ENCODE measurements at places on chromosomes 12 and 14.

GRCh38 chr14:30005114-30005808 lies 77.6 kb upstream of the PRKD1 start:
- no peak for DNase-seq

GRCh38 chr14:77407158-77407557 lies 16.2 kb downstream of the NOXRED1 start:
- DNase-seq = no peak

GRCh38 chr14:34548472-34548981 lies 9.0 kb upstream of the EAPP start:
- no peak for DNase-seq

DNA sequence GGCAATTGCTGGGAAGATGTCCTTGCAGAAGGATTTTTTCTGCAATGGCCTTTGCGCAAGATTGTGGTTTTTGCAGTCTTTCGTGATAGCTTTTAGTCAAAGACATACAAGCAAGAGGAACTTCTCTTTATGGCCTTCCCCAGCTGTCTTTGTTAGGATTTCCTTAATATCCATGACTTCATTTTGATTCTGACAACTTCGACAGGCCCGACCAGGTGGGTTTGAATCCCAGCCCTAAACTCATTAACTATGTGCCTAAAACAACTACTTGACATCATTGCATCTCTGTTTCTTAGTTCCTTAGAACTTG lies 13.3 kb upstream of the VRK1 start:
- DNase-seq = no peak

GRCh38 chr12:75991753-75992152 lies 39.8 kb downstream of the PHLDA1 start:
- DNase-seq = no peak

- DNase-seq = no peak
These were observed 35.1 kb upstream of the NAA30 start for GRCh38 chr14:57355081-57355800.

GRCh38 chr12:6615802-6616201 lies 8.6 kb upstream of the CHD4 start:
- DNase-seq = no peak

Data from stimulated activated CD8-positive, alpha-beta memory T cell treated with anti-CD3 and anti-CD28 coated beads, Interleukin-4, amount 100 ng/mL, for 1 hour (primary cell).